ENCODE measurements at places on chromosomes 13 and 19.

GRCh38 chr13:111506125-111506524 lies 185.7 kb downstream of the TEX29 start:
- no peak for DNase-seq

DNA sequence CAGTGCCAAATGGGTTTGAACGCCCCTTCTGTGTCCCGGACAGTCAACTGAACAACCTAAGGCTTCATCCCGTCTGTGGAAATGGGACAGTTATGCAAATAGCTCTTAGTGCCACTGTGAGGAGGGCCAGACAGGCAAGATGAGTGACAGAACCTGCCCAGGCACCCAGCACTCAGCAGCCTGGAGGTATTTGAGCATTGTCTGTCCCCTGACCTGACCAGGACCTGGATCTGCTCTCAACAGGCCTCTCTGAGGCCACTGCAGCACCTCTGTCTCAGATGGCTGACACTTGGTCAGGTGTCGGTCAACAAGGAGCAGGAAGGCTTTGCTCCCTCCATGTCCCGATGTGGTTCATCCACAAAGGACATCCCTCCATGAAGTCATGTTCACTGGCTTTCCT lies 67.9 kb downstream of the CCDC70 start:
- DNase-seq, result no peak

DNA sequence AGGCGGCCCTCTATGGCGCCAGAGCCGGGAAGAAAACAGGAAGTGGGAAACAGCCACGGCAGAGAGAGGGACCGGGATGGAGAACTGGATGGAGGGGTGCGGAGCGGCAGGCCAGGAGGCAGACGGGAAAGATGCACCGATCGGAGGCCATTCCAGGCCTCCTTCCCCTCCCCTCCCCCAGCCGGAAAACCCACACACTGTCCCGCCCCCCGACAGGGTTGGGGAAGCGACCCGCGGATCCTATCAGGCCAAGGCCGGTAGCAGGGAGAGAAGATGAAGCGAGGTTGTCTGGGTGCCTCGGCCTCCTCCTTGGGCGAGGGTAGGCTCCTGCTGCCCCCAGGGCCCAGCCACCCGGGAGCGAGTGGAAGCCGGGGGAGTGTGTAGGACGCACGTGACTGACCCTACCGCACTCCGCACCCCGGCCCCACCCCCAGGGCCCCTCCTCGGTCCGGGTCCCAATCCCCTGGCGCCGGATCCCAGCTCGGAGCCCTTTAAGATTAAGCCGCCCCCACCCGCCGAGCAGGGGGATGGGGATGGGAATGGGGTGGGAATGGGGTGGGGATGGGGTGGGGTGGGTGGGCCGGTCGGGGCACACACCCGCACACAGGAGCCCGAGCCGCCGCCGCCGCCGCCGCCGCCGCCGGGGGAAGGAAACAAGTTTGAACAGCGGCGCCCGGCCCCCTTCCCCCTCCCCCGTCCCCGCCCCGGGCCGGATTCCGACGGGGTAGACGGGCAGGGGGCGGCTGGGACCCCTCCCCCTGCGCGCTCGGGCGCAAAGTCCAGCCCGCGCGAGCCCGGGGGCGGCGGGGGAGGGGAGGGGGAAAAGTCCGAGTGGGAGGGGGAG lies 1.5 kb downstream of the ERF start:
- DNase-seq, result peak; percentile 44

GRCh38 chr13:30303269-30303668 lies 4.1 kb downstream of the KATNAL1 start:
- DNase-seq, result no peak

DNA sequence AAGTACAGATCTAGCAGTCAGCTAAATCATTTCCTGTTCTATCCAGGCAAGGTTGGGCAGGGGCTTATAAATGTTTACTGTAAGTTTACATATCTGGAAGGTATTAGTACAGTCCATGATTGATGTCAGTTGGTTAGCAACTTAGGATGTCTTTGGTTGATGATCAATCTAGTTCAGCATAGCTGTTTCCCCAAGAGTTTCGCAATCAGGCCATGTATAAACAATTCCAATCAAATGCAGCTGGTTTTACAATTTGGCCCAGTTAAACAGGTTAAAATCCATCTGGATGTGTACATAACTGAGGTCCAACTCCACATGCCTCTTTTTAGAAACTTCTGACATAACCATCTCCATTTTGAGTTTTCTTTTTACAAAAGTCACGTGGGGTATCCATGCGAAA lies 6.9 kb downstream of the ZNF221 start:
- peak; percentile 48 for DNase-seq

DNA sequence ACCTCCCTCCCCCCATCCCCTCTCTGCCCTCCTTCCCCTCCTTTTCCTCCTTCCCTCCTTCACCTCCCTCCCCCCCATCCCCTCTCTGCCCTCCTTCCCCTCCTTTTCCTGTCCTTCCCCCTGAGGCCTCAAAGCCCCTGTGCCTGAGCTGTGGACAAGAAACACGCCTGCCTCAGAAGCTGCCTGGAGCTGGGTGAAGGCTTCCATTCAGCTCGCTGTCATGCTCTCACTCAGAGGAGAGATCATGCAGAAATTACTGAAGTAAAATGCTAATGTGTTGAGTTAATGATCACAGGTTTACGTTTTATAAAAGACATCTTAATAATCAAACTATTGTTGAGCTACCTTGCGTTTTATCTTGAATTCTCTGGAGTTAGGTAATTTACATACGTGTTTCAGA lies 114.5 kb downstream of the ATP11A start:
- no peak for DNase-seq

DNA sequence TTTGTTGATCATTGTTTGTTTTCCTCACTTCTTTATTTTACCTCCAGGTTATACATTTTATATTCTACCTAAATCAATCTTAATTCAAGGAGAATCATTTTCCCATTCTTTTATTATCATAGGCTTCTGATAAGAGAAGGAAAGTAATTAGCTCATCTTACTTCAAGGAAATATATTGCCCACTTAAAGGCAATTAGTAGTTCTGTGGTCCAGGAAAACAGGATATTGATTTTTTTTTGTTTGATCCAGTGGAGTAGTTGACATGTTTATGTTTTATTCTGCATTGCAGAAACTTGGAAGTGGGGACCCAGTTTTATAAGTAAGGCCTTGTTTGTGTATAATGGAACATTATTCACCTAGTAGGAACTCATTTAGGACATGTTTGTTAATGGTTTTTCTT lies 390.6 kb downstream of the NDFIP2 start:
- DNase-seq, result no peak

DNA sequence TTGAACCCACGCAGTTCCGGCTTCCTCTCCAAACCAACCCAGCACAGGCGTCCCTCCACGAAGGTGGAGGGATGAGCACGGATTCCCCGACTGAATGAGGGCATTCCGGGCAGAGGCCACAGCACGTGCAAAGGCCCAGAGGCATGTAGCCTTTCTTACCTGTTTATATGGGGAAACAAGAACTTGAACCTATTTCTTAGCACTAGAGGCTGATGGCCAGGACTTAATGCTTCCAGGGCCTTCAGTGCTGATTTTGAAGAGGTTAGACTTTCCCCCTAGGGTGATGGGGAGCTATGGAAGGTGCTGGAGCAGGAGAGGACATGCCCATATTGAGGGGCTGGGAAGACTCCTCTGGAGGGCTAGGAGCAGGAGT lies 2.0 kb downstream of the MAST3 start:
- no peak for DNase-seq

- no peak for DNase-seq
Measured at GRCh38 chr13:111897178-111897845, 169.6 kb upstream of the SOX1 start.

GRCh38 chr19:18289471-18290301 lies 8.3 kb upstream of the JUND start:
- DNase-seq, result no peak

DNA sequence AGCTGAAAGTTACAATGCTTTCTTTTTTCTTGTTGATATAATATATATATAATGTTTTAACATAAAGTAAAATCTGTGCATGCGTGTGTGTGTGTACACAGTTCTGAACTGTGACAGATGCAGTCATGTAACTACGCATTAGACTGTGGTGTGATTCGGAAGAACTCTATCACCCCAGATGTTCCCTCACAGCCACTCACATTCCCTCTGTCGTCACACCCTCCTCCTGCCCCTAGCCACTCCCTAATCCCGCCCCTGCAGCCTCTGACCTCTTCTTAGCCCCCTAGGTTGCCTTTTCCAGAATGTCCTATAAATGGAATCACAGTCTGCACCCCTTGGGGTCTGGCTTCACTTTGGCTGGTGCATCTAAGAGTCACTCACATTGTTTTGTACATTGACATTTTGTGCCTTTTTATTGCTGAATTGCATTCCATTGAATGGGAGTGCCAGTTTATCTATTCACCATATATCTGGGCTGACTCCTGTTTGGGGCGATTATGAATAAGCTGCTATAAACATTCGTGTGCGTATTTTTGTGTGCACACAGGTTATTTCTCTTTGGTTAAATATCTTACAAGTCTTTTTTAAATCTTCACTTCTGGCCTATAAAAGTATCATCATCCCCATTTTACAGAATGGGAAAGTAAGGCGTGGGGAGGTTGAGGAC lies 20.4 kb downstream of the DHRS12 start:
- no peak for DNase-seq

- peak; percentile 94 for DNase-seq
Measured at GRCh38 chr13:114130837-114131582, 1.4 kb downstream of the RASA3 start.

DNA sequence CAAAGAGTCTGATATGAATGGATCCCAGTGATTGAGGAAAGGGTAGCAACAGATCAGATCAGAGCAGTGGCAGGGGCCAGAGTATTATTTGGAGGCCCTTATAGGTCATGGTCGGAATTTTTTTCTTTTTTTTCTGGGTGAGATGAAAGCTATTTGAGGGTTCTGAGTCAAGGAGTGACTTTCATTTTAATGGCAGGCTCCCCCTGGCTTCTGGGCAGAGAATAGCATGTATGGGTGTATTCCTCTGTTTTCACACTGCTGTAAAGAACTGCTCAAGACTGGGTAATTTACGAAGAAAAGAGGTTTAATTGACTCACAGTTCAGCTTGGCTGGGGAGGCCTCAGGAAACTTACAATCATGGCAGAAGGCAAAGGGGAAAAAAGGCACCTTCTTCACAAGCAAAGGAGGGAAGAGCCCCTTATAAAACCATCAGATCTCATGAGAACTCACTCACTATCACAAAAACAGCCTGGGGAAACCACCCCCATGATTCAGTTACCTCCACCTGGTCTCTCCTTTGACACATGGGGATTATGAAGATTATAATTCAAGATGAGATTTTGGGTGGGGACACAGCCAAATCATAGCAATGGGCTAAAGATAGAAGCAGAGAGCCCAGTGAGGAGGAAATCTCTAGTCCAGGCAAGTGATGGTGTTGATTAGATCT lies 3.0 kb upstream of the SLC6A16 start:
- peak; percentile 29 for DNase-seq

DNA sequence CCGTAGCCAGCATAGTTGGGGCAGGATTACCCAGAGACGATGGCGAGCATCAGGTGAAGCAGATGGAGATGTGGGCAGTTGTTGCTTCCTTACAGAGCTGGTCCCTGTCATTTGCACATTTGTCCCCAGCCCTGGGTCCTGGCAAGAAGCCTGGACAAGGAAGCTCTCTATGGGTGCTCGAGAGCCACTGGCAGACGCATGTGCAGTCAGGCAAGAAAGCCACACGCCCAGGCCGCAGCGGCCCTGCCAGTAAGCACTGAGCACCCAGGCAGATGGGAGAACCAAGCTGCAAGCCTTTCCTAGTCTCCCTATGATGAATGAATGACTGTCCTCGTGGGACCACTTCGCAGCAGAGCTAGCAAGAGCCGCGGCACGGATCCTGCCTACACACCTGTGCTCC lies 182.8 kb downstream of the FOXO1 start:
- DNase-seq, result no peak

DNA sequence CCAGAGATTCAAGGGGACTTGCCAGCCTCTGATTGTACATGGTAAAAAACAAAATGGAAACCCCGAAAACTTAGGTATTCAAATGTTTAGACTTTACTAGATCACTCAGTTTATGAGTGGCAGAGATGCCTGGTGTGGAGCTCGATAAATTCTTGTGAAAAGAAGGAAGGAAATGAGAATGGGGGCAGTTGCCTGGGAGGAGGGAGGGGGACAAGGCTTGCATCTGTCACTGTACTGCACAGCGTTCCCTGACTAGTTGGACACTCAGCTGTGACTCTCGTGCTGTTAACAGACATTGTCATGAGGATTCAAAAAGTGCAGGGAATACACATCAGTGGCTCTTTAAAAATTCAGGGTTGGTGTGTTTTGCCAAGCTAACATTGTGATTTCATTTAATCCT lies 232.9 kb downstream of the ZIC5 start:
- DNase-seq, result no peak

GRCh38 chr19:14021474-14021873 lies 6.5 kb upstream of the RLN3 start:
- DNase-seq, result no peak

GRCh38 chr19:12757544-12758274 lies 6.1 kb downstream of the BEST2 start:
- peak; percentile 51 for DNase-seq

- DNase-seq, result no peak
Measured at GRCh38 chr13:107803822-107804495, 411.4 kb downstream of the LIG4 start.

DNA sequence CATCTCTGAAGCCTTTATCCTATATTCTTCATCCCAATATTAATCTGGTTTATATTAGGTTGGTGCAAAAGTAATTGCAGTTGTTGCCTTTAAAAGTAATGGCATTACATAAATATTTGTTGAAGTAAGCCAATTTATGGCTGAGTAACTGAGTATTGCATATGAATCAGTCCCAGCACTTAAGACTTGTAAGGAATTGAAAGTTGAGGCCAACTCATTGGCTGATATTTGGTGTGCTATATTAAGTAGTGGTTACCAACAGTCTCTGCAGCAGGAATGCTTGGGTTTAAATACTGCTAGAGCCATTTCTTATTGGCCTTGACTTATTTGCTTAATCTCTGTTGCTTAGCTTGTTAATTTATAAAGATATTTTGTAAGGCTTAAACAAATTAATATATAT lies 460.7 kb downstream of the GPC6 start:
- peak; percentile 19 for DNase-seq

GRCh38 chr13:67119481-67119894 lies 110.6 kb downstream of the PCDH9 start:
- peak; percentile 94 for DNase-seq

- peak; percentile 83 for DNase-seq
Measured at GRCh38 chr13:35979361-35979951, 151.7 kb downstream of the DCLK1 start.
